ENCODE measurements at places on chromosomes 2 and 18.

- no peak for DNase-seq
Observed at GRCh38 chr2:239436076-239436475, 35.3 kb upstream of the HDAC4 start.

DNA sequence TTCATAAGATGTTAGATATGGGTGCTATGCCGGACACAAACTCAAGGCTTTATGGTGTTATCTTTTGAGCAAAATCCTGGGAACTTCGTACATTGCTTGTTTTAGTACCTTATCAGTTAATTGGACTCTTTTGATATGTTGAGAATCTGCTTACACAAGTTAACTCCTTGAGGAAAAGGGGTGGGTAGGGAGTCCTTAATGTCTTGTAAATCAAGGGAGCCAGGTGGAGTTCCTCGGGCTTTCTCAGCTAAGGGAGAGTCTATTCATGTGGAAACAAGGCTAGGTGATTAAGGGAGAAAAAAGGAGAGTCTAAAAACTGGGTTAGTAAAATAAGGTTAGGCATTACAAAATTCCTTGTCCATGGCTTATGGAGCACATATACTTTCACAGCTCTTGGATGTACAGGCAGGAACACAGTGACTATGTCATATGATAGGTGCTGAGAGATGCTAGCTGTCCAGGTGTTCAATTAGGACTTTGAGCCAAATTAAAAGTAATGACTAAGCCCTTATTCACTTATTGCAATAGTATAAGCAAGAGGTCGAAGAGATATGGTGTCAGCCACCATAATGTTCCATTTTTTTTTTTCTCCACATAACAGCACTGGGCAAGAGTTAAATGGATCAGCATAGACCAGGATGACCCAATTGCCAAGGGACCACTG is 59.5 kb upstream of the DYNAP start:
- no peak for DNase-seq

GRCh38 chr2:224836263-224836662 is 120.1 kb upstream of the CCDC195 start:
- DNase-seq, result no peak

GRCh38 chr18:79468119-79468789 is 72.5 kb downstream of the NFATC1 start:
- DNase-seq, result no peak

- DNase-seq, result no peak
Observed at GRCh38 chr2:203849010-203849409, 18.6 kb upstream of the CTLA4 start.

- DNase-seq, result no peak
Observed at GRCh38 chr2:197204519-197205250, 105.9 kb downstream of the ANKRD44 start.

GRCh38 chr2:45879406-45879805 is 227.9 kb downstream of the PRKCE start:
- DNase-seq, result no peak

DNA sequence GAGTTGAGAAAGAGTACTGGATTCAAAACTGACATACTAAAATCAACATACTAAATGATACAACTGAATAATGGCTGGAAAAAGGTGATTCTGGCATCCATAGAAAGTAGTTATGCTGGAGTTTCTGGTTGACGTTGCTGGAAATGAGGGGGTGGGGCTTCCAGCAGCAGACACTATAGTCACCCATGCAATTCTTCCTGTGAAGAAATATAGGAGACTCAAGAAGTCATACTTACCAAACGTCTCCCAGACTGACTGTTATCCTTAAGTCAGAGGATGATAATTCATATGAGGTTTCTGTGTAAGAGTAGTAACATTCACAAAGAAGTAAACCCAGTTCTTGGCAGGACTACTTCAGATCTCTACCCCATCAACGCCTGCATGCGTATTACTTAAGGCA is 23.6 kb downstream of the DTNB start:
- no peak for DNase-seq

- no peak for DNase-seq
Observed at GRCh38 chr2:16661936-16662839, 3.4 kb downstream of the CYRIA start.

DNA sequence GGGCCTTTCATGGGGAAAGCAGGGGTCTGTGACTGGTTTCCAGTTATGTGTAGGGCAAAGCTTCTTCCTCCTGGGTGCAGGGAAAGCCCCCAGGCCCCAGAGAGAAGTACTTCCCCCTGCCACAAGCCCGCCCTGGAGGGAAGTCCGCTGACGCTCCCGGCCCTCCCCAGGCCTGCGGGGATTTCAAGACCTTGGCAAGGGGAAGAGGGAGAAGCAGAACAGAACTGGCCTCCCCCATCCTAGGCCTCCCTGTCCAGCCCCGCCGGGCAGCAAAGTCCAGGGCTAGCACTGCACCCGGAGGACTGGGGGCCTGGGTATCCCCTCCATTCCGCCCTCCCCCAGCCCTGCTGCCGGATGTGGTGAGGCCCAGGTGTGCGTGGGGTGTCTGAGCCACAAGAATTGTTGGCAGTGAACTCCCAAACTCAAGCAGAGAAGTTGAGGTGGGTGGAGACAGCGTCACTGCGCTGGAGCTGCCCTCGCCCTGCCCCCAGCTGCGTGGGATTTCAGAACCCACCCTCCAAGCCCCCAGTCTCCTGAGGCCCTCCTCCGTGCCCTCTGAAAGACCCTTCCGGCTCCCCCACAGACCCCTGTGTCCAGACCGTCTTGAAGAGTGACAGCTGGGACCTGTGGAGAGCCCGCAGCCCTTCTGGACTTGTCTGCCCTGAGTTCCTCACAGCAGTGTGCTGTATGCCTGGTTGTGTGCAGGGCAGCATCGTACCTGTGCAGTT is 1.1 kb upstream of the DUSP2 start:
- DNase-seq, result peak; percentile 91

DNA sequence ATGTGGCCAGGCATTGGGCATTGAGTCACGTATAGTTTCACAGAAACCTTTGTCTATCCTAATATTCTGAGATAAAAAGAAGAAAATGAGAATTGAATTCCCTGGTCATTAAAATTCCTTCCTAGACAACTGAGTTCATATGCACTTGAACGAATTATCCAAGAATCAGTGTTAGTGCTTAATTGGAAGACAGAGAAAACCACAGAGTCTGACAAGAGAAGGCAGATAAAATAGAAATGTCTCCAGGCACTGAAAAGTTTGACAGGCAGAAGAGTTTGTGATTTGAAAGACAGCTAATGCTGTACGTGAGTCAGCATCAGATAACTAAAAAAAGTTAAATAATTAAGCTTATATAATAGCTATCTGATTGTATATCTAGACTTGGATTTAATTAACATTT is 47.7 kb upstream of the TRIB2 start:
- DNase-seq, result no peak

DNA sequence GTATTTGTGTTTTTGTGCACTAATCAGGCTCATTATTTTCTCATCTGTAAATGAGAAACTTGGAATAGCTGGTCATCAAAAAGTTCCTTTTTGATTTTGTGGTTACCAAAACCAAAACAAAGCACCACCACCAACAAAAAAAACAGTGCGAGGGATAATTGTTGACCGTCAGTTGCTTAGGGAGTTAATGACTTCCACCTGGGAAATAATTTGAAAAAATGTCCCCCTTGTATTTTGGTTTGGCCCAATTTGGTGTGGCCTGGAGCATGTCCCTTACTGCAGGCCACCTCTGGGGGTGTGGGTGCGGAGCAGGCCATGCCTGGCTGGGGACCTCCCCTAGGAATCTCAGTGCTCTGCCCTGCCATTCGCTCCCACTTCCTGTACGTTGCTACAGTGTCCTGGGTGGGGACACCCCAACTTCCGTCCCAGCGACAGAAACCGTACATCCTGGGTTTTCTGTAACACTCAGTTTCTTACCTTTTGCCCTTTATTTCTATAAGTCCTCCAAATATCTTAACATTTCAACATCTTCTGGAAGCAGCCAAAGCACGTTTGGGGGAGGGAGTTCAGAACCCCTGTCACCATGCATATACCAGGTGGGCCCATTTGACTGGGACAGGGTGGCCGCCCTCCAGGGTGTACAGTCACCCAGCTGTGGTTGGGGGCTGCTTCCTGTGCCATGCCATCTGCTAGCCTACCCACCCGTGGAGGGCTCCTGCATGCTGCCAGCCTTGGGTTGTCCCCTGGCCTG is 31.3 kb downstream of the NCK2 start:
- DNase-seq, result no peak

DNA sequence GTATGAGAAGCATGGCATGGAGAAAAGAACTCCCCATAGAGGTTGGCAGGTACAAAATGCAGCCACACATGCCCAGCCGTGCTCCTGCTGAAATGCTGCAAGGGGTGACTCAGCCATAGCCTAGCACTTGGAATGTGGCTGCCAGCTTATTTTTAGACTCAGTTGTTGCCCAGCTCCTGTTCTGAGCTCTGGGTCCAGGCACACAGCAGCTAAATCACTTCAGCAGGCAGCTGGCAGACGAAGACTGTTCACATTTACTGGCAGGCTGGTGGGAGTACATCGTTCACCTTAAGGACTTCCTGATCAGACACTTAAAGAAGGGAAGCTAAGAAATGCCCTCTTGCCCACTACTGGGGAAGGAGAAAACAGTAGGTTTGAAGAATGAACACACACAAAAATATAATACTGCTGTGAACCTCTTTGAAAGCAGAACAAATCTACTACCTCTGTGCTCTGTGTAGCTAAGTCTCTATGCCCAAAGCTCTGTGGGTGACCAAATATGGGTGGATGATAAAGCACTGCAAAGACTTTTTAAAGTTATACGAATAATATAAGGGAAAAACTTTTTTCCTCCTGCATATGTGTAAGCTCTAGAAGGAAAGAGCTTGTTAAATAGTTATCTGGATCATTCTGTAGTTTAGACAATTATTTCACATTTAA is 146.1 kb downstream of the LNPK start:
- DNase-seq, result no peak

DNA sequence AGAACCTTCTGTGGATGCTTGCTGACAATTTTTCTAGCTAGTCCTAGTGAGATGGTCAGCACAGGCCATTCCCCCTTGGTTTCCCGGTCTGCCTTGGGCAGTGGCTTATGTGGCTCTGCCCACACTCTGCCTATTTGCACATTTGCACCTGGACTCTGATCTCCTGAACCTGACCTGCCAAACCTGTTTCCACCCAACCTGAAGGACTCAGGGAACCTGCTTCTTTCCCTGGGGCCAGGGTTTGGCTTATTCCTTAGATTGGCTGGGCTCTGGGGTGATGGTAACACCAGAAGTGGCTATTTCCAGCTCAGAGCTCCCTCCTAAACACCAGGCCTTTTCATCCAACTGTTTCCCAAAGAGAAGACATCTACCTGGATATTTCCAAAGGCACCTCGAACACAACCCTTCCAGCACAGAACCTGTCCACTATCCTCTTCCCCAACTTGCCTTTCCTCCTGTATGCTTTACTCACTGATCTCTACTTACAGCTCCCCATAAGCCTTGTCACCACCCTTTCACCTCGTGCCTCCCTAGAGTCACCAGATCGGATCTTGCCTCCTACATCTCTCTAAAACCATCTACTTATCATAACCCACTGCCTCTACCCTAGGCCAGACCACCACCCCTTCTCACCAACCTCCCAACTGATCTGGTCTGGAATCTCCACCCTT is 5.8 kb upstream of the MTA3 start:
- no peak for DNase-seq

DNA sequence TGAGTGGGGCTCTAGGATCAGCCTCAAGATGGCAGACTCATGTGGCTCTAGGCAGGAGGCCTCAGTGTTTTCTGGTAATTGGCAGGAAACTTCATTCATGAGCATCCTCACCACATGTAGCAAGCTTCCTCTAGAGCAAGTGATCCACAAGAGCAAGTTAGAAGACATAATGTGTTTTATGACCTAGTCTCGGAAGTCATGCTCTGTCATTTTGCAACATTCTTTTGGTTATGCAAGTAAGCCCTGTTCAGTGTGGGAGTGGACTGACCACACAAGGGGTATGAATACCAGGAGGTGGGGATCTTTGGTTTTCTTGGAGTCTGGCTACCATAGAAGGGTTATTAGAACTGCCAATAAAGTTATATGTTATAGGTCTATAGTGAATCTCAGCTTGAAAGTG is 66.8 kb upstream of the STK39 start:
- no peak for DNase-seq

DNA sequence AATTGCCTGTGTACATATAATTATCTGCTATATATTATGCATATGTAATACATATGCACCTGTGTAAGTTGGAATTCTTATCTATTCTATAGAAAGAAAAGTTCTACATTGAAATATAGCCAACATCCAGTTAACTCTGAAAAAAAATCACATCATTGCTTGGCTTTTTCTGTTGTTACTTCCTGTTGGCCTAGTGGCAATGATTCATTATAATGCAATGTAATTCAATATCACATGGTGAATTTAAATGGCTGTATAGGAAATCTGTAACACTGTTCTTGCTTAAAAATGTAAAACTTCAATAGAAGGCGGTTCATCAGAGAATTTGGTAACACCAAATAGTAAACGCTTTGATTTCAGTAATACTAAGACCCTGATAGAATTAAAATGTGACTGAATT is 44.5 kb upstream of the MAP4K3 start:
- no peak for DNase-seq

DNA sequence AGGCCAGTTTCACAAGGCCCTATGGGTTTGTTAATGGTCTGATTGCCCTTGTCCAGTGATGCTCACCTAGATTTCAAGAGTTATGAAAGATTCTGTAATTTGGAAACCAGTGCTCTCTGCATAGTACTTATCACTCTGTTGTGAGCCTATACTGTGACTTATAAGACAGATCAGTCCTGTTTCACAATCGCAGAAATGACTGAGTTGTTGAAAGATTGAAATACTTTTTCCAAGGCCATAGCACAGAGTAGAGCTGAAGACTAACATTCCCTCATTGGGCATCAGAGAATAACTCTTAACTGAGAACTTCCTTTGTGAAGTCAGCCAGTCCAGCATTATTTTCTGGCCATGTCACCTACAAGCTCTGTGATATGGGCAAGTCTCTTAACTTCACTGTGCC is 44.0 kb downstream of the CCDC85A start:
- no peak for DNase-seq

DNA sequence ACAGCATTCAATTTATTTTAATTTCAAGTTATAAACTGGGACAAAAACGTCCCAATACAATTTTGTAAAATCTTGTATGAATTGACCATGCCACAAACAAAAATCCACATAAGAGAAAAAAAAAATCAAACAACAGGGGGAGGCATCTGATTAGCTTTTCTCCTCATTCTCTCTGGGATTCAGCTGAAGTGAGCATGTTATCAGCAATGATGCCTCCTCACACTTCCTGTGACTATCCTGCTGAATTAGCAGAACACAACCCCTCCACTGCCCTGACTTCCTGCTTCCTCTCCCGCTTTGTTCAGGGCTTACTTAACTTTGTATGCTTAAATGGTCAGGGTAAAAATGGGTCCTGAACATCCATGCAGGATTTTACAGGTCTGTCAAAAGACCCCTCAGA is 132.2 kb upstream of the ITGB6 start:
- DNase-seq, result no peak

DNA sequence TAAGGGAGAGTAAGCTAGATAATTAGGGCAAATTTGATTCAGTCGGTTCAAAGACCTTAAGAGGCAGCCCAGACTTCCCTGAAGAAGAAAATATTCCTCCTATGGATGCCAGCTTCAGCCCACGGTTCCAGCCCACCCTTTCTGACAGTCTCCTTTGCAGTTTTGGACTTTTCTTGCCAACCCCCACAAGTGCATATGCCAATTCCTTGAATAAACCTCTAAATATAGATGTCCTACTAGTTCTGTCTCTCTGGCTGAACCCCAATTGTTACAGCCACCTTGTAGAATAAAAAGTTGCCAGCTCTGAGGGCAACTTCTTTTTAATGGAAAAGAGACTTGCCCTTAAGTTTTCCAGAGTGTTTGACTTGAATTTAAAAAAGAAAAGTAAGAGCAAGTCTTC is 111.7 kb downstream of the PID1 start:
- DNase-seq, result no peak

Measured in stimulated activated CD8-positive, alpha-beta memory T cell treated with anti-CD3 and anti-CD28 coated beads, Interleukin-7, amount 100 ng/mL, for 48 hours (primary cell).